ENCODE measurements at places on chromosomes 11 and 22. TPM values are rescaled to one million over a fixed set of nuclear protein-coding genes. Genes with fewer than 3 reads are reported as not detected.
A peak's percentile ranks its signal among the peaks of the same experiment; 100 is the strongest.

DNA sequence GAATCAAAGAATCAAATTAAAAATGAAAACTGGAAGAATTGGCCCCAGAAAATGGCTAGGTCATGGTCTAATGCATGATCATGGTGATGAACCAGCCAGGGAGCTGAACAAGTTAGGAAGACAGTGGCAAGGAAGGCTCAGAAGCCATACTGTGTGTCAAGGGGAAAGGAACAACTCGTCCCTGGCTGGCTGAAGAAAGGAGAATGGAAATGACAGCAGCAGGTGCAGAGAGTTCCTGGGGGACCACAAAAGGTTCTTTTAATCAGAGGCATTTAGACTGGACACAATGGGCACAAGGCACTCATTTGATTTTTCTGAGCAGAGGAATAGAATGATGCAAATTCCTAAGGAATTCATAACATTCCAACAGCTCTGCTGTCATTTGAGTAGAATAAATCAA is 209.9 kb downstream of the LARGE1 start:
- peak; percentile 67 for DNase-seq

GRCh38 chr11:132782102-132782501 is 750.2 kb downstream of the OPCML start:
- no peak for DNase-seq

DNA sequence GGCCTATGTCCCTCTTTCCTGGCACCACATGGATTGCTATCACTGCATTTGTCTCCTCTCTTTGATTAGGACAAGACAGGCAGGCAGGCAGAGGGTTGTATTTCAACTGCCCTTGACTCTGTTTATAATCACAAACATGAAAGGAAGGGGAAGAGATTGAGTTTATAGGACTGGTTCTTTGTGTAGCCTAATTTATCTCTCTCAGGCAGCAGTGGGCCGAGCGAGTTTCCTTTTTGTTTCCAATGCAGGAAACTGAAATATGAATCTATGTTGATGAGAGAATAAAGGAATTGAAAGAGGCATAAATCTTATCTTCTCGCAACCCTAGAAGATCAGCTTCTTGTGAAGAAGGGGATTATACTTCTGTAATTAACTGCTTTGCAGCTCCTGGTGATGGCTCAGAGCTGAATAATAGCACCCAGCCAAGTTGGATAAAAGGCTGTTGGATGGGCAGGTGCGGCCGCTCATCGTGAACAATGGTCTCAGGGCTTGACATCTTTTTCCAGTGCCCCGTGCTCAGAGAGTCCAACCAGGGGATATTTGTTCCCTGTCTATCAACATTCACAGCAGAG is 80.6 kb upstream of the SYT13 start:
- no peak for DNase-seq

GRCh38 chr11:91921974-91922373 is 302.6 kb upstream of the FAT3 start:
- DNase-seq, result peak; percentile 1

DNA sequence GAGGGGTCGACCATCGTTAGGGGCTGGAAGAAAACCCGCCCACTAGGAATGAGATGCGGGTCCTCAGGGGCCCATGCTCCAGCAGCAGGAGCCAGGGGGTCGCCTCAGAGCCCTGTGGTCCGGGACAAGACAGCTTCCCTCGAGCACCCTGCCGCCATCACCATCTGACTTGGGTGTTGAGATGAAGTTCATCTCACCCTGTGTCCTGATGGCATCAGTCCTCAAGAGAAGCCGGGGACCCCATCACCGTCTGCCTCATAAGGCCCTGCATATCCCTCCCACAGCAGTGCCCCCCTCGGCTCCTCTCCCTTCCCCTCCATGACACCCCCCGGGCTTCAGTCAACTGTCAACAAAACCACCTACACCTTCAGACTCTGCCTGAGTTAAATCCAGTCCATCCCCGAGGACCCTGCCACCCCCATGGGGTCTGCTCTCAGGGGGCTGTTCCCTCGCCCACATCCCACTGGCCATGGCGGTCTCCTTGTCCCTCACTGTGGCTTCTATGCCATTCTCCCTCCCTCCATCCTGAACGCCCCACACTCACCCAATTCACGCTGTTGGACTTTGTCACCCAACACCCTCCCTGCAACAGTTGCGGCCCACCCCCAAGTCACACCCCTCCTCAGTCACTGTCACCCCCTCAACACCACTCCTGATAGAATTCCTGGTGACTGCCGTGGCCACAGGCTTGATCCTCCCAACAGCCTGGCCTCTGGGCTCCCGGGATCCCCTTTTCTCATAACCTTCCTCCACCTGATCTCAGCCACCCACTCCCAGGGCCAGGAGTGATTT is 87.7 kb upstream of the RTL6 start:
- no peak for DNase-seq

The APOA5 gene
- not detected for total RNA-seq

The CTSC gene
- total RNA-seq, result 12.4 TPM

The APOL5 gene
- total RNA-seq, result 1.1 TPM

The IGLL5 gene
- total RNA-seq, result not detected

The MMP13 gene
- not detected for total RNA-seq

All from myocyte (in vitro differentiated cells).